ENCODE measurements at places on chromosomes 5 and 9.

- DNase-seq, result no peak
Measured at GRCh38 chr9:107348836-107349235, 65.8 kb downstream of the RAD23B start.

DNA sequence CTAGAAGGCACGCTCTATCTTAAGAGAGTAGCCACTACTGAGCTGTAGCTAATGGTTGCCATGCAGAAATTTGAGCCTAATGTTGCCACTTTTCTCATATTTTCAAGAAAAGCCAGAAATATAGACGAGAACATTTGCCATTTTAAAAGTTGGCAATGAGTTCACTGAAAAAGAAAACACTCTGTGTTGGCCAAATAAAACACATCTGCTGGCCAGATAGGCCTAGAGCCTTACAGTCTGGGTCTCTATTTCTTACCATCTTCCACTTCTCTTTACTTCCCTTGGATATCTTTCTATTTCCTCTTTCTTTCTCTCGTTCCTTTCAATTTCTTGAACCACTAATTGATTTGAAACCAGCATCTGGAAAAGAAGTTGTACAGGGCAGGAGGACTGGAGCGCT, 36.6 kb upstream of the VCAN start:
- no peak for DNase-seq

DNA sequence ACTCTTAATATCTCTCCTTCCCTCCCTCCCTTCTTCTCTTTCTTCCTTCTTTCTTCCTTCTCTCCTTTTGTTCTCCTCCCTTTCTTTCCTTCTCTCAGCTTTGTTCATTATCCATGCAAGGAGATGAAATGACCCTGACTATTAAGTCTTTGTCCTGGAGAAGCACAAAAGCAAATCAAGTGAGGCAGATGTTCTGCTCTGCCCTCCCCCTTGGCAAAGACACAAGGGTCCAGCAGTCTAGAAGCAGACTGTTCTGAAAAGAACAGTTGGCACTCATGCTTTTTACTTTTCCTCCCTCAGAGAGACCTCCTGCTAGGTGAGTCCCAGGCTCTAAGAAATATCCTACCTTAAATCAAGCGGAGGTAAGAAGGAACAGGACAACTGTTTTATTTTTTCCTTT, 1067.6 kb upstream of the DMAC1 start:
- DNase-seq, result no peak

- no peak for DNase-seq
Measured at GRCh38 chr9:131818089-131818488, 78.2 kb upstream of the RAPGEF1 start.

DNA sequence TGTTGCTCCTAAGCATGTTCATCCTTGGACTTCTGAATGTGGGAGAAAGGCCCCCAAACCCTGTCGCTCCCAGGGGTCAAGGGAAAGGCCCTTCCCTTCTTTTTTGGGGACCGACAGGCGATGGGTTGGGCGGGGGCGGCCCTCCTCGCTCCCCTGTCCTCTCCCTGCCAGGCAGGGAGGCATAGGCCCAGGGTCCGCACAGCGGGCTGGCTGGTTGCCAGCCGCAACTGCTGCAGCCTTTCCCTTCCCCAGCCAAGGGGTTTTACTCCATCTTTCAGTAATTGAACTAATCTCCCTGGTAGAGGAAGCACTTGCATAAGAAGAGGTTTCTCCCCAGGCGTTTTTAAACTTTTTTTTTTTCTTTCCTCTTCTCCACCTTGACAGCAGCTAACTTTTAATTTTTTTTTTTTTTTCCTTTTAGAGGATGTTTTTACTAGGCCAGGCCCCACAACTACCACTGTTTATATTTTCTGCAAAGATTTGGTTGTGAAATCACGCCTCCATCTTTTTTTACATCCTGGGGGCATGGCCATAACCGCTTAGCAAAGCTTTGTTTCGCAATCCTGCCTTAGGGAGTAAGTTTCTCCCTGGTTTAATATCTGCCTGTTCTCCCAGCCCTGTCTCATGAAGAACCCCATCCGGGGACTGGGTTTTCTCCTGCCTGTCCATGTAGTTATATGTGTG, 216.9 kb upstream of the ZNF608 start:
- no peak for DNase-seq

Data from NCI-H2171 (cell line).